ENCODE measurements at places on chromosomes 12 and 14.

- DNase-seq = no peak
Measured at GRCh38 chr12:109910254-109910968, 10.3 kb downstream of the TCHP start.

GRCh38 chr12:45687081-45688015 lies 42.2 kb upstream of the ARID2 start:
- DNase-seq = no peak

DNA sequence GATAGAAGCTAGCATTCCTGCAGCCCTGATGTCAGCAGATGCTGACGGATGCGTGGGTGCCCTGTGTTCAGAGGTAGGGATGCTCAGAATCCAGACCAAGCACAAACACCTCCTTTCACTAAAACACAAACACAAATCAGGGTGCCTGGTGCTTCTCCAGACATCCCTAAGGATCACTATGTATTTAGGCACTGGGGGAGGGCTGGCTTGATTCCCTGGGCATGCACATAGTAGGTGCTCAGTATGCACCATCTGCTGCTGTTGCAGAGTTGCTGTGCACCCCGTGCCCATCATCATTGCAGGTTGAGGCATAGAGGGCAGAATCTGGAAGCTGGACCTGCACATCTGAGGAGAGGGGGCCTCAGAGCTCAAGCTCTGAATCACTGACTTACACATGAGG lies 114.8 kb downstream of the PHETA1 start:
- DNase-seq = no peak

GRCh38 chr12:18462442-18462841 lies 201.1 kb downstream of the PIK3C2G start:
- DNase-seq = no peak

DNA sequence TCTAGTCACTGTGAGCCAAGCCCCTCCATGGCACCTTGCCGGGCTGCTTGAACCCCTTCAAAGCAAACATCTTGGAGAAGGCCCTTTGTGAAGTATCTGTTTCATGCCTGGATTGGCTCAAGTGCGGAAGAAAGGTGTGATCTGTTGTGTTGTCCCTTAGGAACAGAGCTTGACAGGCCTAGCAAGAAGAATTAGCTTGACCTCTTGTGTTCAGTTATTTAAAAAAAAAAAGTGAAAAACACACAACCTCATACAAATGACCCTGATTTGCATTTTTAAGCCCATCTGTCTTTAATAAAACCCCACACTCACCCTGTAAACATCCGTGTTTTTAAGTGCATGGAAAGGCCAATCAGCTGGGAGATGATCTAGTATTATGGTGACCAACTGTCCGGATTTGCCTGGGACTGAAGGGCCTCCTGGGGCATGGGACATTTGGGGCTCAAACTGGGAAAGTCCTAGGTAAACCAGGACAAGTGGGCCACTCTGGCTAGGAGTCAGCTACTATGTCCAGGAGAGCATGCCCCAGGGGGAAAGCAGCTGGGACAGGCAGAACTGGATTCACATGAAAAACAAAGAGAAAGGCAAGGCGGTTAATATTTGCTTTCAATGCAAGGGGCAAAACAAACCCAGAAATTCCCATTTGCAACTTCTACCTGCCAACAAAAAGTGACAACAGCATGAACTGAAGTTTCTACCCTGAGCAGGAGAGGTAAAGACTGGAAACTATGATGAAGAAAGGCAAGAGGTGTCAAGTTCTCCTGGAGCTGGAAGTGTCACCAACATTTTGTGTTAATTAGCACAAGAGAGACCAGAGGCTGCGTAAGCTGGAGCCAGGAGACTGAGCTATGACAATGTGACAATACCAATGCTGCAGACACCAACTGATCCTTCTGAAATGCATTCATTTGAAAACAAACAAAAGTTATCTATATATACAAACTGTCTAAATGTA lies 78.6 kb downstream of the CLMN start:
- DNase-seq = no peak

DNA sequence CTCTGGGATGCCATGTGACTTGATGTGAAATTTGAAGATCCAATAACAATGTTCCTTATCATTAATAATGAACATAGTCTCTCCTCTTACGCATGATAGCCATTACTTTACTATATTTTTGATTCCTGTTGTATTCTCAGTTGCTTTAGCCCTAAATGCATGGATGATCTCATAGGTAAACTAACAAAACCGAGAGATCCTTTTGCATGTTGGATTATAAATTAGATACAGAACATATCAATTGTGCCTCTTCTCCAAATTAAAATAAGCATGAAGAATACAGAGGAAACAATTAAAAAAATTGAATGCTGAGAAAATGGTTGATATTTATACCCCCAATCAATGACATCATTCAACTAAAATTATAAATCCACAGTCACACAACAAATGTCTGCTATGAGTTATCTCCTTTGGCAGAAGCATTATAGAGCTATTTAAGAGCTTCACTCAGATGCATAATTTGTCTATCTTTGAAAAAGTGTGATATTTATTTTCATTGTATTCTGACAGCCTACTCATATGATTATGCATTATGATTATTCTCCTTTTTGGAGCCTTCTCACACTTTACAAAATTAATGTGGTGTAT lies 386.4 kb upstream of the STXBP6 start:
- DNase-seq = no peak

DNA sequence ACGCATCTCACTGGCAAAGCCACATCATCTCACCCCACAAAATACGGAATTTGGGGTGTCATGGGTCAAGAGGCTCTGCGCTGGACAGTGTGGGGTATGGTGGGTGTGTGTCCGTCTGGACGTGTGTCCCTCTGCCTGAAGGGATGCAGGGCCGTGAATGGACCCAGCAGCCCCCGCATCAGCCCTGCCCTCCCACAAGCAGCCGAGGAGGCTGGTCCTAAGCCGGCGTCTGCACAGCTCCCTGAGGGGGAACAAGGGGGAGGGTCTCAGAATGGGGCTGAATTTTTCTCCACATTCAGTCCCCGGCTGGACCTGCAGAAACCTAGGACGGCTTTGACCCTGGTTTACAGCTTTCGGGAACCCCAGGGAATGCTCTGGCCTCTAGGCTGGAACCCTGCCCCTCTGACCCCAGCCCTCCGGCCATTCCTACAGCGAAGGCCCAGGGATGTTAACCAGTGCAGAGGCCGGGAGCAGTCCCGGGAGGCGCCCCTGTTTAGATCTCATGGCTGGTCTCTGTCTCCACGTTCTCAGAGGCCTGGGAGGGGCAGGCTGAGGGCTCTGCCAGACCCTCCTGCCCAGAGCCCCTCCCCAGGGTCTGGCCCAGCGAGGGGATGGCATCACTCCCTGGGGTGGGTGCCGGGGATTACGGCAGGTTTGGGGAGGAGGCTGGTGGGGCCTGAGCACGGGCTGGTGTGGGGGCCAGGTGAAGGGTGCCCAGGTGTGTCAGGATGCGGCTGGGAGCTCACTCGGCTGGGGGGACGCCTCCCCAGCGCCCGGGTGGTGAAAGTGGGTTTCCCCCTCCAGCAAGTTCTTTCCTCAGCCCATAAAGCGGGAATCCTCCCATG lies 156.5 kb upstream of the C14orf180 start:
- no peak for DNase-seq

DNA sequence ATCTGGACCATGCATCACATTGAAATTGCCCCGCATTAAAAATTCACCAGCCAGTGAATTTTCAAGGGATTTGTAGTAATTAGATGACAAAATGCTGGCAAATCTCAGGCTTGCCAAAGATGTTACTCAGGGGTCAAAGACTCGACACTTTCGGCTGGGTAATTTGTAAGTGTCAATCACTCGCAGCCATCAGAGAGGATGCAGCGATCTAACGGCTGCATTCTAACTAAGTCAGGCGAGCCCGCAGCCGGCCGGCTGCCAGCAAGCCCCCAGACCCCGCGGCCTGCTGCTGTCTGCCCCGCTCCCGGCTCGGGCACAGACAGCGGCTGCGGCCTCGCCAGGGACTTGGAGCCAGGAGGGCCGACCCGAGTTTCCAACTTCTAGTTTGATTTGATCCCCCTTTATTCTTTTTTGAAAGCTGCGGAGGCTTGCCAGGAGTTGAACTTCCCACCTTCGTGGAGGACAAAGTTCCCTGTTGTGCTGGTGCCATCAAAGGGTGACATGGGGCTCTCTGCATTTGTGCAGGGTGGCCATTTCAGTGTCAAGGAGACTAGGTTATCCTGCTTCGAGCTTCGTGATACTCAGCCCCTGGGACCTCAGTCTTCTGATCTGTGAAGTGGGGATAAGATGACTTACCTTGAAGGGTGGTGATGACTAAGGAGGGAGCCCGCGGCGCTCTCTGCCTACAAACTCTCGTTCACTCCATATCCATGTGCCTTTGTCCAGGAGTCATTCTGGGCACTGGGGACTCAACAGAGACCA lies 169.9 kb downstream of the RBM19 start:
- DNase-seq = no peak

Data from stimulated activated CD4-positive, alpha-beta T cell treated with anti-CD3 and anti-CD28 coated beads, TNF-alpha, amount 100 ng/mL, for 4 hours (primary cell).